A549 treated with AZD2906 at 1 μM for 4 hours (cell line): ENCODE measurements at places on chromosomes 5 and 9. TPM values are rescaled to one million over a fixed set of nuclear protein-coding genes. Genes with fewer than 3 reads are reported as not detected.

ITGA2 gene
- total RNA-seq = 8.6 to 11.6 TPM (median 9.6 TPM) in 5 replicates

TMEM174 gene
- not detected in 5 replicates for total RNA-seq

DOCK2 gene
- total RNA-seq = 1.5 to 3.1 TPM (median 2.6 TPM) in 5 replicates

AFAP1L1 gene
- total RNA-seq = 12.3 to 15.7 TPM (median 15.4 TPM) in 5 replicates

SCGB3A1 gene
- total RNA-seq = not detected in 5 replicates

SLC28A3 gene
- 0.01 to 0.02 TPM in 2 of 5 replicates, not detected in the others for total RNA-seq

SOHLH1 gene
- total RNA-seq = 0.05 to 0.08 TPM (median 0.05 TPM) in 3 of 5 replicates, not detected in the others

TLX3 gene
- not detected in 5 replicates for total RNA-seq

GCNT4 gene
- total RNA-seq = 0.22 to 0.31 TPM (median 0.29 TPM) in 5 replicates

CERCAM gene
- total RNA-seq = 34.2 to 41.0 TPM (median 36.2 TPM) in 5 replicates

CWC27 gene
- total RNA-seq = 12.1 to 17.2 TPM (median 13.7 TPM) in 5 replicates

MAP1B gene
- total RNA-seq = 30.7 to 55.9 TPM (median 35.1 TPM) in 5 replicates

IL3 gene
- not detected in 5 replicates for total RNA-seq

TGFBI gene
- total RNA-seq = 1,379 to 2,010 TPM (median 1,737 TPM) in 5 replicates

TEK gene
- 0.11 to 0.19 TPM (median 0.15 TPM) in 5 replicates for total RNA-seq

ELOVL7 gene
- total RNA-seq = 9.2 to 12.6 TPM (median 11.2 TPM) in 5 replicates

FCN1 gene
- not detected in 5 replicates for total RNA-seq

EFNA5 gene
- total RNA-seq = 16.3 to 23.2 TPM (median 18.9 TPM) in 5 replicates

PDE6A gene
- total RNA-seq = 0.22 to 0.37 TPM (median 0.29 TPM) in 5 replicates

C1QTNF3 gene
- total RNA-seq = 0.11 to 0.20 TPM (median 0.18 TPM) in 5 replicates

LNPEP gene
- 5.1 to 7.0 TPM (median 6.8 TPM) in 5 replicates for total RNA-seq

FOXD4L4 gene
- total RNA-seq = 0.06 to 0.13 TPM (median 0.06 TPM) in 4 of 5 replicates, not detected in the other

CDX1 gene
- 0.06 to 0.07 TPM in 2 of 5 replicates, not detected in the others for total RNA-seq

NUTM2F gene
- 0.02 TPM in 1 of 5 replicates, not detected in the others for total RNA-seq

SELENOP gene
- total RNA-seq = 0.15 to 0.58 TPM (median 0.37 TPM) in 5 replicates

CA9 gene
- 6.0 to 10.6 TPM (median 8.0 TPM) in 5 replicates for total RNA-seq

PROB1 gene
- total RNA-seq = 0.16 to 0.24 TPM (median 0.19 TPM) in 5 replicates

SLC25A46 gene
- 26.9 to 32.8 TPM (median 30.5 TPM) in 5 replicates for total RNA-seq

PCDHGB3 gene
- 0.11 to 0.23 TPM (median 0.14 TPM) in 5 replicates for total RNA-seq

PCDH12 gene
- not detected in 5 replicates for total RNA-seq

MYMK gene
- not detected in 5 replicates for total RNA-seq

WNT8A gene
- total RNA-seq = not detected in 5 replicates

PDCD1LG2 gene
- 0.09 to 0.18 TPM (median 0.15 TPM) in 5 replicates for total RNA-seq
